ENCODE measurements at places on chromosomes 5 and 9.

GRCh38 chr9:21443849-21444625 is 3.8 kb downstream of the IFNA1 start:
- DNase-seq, result no peak

GRCh38 chr9:75909776-75910175 is 19.3 kb downstream of the PCSK5 start:
- DNase-seq, result no peak

GRCh38 chr5:21806943-21807342 is 1046.2 kb downstream of the CDH12 start:
- no peak for DNase-seq

DNA sequence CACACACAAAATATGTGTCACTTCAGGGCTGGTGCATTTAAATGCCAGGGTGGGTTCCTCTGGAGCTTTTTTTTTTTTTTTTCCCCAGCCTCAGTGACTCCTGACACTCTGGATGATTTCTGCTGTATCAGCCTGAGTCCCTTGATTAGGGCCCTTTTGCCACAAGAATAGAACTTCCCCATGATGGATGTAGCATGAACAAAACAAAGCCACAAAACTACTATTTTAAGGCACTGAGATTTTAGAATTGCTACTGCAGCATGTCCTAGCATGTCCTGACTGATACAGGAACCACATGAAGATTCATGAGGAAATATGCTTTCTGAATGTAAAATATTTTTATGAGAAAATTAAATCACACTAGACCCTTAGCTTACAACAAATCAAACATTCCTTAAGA is 13.9 kb upstream of the ADGRD2 start:
- no peak for DNase-seq

GRCh38 chr5:148209151-148209770 is 6.4 kb downstream of the SPINK6 start:
- no peak for DNase-seq

DNA sequence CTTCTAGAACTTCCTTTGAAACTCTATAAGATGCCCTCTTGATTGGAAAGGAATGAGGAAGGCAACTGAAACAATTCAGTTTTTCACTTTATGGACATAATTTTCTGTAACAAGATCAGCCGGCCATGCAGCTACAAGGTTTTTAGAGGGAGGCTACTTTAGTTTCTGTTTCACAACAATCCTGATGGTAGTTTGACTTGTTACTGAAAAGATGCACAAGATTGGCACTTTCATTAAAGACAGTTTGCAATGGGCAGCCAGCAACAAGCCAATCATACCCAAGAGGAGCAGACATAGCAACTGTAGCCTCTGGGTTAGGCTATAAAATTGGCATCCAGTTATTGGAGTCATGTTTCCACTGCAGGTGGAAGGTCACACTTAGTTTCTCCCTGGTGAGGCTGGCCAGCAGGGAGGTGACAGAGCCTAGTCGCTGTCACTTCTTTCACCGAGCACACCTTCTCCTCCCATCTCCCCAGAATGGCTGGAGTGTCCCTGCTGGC is 74.3 kb upstream of the TGFBR1 start:
- DNase-seq, result no peak

- DNase-seq, result no peak
Measured at GRCh38 chr9:125409217-125409636, 147.6 kb downstream of the GAPVD1 start.

DNA sequence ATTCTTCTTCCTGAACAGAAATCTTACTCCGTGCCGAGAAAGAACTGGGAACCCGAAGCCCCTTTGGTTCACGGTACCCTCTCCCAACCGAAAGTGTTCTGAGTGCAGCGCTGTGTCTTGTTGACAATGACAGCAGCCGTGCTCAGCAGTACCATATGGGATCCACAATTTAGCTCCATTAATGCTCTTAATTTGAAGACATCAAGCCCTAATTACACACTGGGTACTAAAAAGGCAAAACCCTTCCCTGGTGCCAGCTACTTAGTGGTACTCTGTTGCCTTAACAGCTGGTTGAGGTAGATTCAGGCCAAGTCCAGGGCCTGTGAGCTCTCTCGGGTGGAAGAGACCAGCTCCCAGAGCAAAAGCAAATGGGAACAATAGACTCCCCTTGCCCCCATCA is 24.5 kb downstream of the DDX31 start:
- no peak for DNase-seq

- DNase-seq, result peak; percentile 58
Measured at GRCh38 chr5:138872841-138873465, 2.2 kb downstream of the LRRTM2 start.

- DNase-seq, result peak; percentile 36
Measured at GRCh38 chr9:126147186-126147935, 179.3 kb upstream of the MVB12B start.

GRCh38 chr9:341634-342421 is 127.2 kb downstream of the DOCK8 start:
- DNase-seq, result no peak

DNA sequence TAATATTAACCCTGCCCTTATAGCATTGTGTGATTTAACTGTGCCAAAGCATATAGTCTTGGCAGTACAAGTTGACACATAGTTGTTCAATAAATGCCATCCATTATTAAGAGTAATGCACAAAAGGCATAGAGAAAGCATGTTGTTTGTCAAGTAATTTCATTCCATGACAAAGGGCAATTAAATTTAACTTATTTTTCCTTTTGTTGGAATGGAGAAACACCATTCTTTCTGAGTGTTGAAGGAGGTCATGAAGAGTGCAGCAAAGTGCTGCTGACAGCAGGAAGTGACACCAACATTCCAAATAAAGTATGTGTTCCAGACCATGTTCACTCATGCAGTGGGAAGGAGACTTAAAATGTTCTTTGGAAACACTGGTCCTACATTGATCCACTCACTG is 29.1 kb downstream of the ANKDD1B start:
- no peak for DNase-seq
